ENCODE measurements at places on chromosomes 2 and 18. TPM values are rescaled to one million over a fixed set of nuclear protein-coding genes. Genes with fewer than 3 reads are reported as not detected.

DNA sequence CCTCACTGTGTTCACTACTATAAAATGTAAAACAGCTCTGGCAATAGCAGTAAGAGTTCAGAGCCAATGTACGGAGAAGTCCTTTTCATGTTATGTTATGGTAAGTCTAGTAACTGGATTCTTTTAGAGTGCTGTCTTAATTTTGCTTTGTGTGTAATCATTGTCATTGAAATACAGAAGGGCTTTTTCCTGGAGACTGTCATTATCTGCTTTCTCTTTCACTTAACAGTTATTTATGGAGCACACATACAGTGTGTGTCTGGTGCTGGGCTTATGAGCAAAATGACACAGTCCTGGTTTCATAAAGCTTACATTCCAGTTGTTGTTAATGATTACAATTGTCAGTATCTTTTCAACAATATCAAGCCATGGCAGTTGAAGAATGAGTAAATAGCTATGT, 95.5 kb downstream of the CCDC102B start:
- no peaks in the 10 kb centered on the region for H3K36me3 ChIP-seq
- H3K27me3 ChIP-seq, result no peaks in the 10 kb centered on the region
- no peak overlapping the region for H3K27ac ChIP-seq
- H3K4me1 ChIP-seq, result no peaks in the 10 kb centered on the region
- H3K4me3 ChIP-seq, result no peak overlapping the region
- DNase-seq, result no peak

DNA sequence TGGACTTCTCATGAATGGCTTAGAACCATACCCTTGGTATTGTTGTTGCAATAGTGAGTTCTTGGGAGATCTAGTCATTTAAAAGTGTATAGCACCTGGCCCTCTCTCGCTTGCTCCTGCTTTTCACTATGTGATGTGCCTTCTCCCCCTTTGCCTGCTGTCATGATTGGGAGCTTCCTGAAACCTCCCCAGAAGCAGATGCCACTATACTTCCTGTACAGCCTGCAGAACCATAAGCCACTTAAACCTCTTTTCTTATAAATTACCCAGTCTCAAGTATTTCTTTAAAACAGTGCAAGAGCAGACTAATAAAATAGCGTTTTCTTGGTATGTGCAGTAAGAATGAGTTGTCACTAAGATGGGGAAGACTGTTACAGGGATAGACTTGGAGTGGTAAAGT, 31.6 kb downstream of the BAZ2B start:
- H3K4me1 ChIP-seq, result no peaks in the 10 kb centered on the region
- DNase-seq, result no peak
- H3K27ac ChIP-seq, result no peak overlapping the region
- H3K27me3 ChIP-seq, result no peaks in the 10 kb centered on the region
- H3K36me3 ChIP-seq, result no peaks in the 10 kb centered on the region
- no peak overlapping the region for H3K4me3 ChIP-seq

The ING5 gene
- 56.9 TPM for total RNA-seq

GRCh38 chr18:76367168-76368125, 127.6 kb downstream of the ZNF516 start:
- no peaks in the 10 kb centered on the region for H3K27me3 ChIP-seq
- H3K4me3 ChIP-seq, result no peak overlapping the region
- no peaks in the 10 kb centered on the region for H3K36me3 ChIP-seq
- DNase-seq, result peak; percentile 13
- peaks cover 3% of the 10 kb centered on the region for H3K4me1 ChIP-seq
- no peak overlapping the region for H3K27ac ChIP-seq

GRCh38 chr18:59861963-59862819, 37.6 kb upstream of the PMAIP1 start:
- H3K27me3 ChIP-seq, result no peaks in the 10 kb centered on the region
- no peaks in the 10 kb centered on the region for H3K36me3 ChIP-seq
- no peak for DNase-seq

DNA sequence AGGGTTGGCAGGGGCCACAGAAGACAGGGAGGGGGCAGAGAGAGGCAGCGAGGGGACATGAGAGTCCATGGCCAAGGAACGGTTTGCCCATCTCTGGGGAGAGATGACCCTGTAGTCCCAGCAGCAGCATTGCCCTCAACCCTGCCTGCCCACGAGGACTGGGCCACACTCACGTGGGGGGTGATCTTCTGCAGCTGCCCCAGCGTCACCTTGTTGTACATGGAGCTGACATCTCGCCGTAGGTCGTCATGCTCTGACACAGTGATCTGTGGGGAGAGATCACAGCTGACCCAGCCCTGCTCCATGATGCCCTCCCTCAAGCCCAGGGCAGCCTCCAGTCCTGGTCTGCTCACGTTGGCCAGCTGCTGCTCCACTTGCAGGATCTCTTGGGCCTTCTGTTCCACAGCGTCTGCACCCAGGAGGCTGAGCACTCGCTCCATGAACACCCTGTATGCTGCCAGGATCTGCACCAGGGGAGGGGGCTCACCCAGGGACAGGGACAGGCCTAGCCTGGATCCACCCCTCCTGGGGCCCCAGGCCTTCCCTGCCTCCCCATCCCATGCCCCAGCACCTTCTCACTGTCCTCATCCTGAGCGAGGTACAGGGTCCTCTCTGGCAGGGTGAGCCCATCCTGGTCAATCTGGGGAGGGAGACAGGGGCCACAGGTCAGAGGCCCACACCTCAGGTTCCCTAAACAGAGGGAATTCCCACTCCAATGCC, 2.8 kb downstream of the ECEL1 start:
- no peak overlapping the region for H3K4me3 ChIP-seq
- no peaks in the 10 kb centered on the region for H3K27me3 ChIP-seq
- DNase-seq, result no peak

The GPR45 gene
- total RNA-seq, result not detected

GRCh38 chr18:70028734-70029133, 81.1 kb upstream of the CD226 start:
- no peaks in the 10 kb centered on the region for H3K27me3 ChIP-seq
- DNase-seq, result no peak
- H3K27ac ChIP-seq, result no peak overlapping the region
- H3K36me3 ChIP-seq, result no peaks in the 10 kb centered on the region

- no peaks in the 10 kb centered on the region for H3K4me1 ChIP-seq
- no peaks in the 10 kb centered on the region for H3K27me3 ChIP-seq
Measured at GRCh38 chr2:164898475-164898874, 56.9 kb downstream of the SLC38A11 start.

DNA sequence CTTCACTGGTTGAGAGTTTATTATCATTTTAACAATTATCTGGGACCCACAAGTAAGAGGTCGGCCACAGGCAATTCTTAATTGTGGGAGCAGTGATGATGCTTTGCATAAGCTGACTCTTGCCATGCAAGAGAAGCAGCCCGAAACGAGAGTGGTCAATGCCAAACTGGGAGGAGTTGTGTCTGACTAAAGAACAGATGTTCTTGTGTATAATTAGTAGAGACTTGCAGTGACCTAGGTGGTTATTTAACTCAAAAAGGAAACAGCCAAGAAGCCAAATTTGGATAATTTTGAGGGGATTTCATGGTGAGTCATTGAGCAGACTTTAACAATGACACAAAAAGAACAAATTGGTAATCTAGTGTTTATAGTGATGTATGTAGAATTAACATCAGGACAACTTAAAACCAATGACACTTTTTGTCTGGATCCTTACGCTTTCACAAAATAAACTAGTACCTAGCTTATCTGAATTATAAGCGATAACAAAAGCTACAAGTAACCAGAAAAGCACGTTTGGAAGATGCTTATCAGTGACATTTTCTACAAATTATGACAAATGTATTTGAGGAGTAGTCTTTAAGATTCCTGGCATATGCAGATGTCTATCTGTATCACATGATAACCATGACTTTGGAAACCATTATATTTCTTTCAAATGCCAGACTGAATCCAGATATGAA, 184.7 kb upstream of the DLGAP1 start:
- H3K36me3 ChIP-seq, result no peaks in the 10 kb centered on the region
- no peak overlapping the region for H3K27ac ChIP-seq
- DNase-seq, result no peak
- H3K27me3 ChIP-seq, result no peaks in the 10 kb centered on the region
- no peak overlapping the region for H3K4me3 ChIP-seq
- H3K4me1 ChIP-seq, result peaks cover 4% of the 10 kb centered on the region

DNA sequence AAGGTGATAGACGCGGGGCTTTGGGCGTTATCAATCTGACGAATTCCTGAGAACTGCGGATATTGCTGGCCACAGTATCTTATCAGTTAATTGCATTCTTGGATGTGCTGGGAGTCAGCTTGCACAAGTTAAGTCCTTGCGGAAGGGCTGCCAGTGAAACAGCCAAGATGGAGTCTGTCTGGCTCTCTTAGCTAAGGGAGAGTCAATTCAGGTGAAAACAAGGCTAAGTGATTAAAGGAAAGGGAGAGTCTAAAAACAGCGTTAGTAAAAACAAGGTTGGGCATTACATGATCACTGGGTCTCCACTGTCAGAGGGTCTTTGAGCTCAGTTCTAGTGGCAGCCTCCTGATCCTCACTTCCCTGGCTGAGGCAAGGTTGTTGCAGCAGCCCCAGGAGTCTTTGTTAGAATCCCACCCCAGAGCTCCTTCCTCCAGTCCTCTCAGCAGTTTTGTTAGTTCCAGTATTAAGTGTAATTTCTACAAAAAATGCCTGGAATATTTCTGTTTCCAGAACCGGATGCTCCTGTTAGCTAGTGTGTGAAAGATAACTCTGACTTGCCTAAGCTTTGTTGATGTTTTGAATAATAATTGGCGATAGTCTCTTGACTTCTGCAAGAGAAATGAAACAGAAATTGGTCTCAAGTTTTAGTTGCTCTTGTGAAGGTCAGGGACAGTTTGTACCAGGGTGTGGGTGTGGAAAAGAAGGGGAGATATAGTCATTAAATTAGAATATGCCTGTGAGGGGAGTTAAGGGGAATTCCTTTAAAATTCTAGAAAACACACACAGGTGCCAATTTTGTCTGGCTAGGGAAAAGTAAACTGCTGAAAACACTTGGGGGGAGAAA, 10.6 kb downstream of the CFLAR start:
- DNase-seq, result no peak
- no peaks in the 10 kb centered on the region for H3K27me3 ChIP-seq
- H3K4me1 ChIP-seq, result peaks cover 92% of the 10 kb centered on the region
- no peaks in the 10 kb centered on the region for H3K36me3 ChIP-seq
- H3K4me3 ChIP-seq, result no peak overlapping the region
- H3K27ac ChIP-seq, result peak overlapping the region; percentile 100

GRCh38 chr2:156907806-156908205, 349.7 kb upstream of the GALNT5 start:
- H3K27me3 ChIP-seq, result no peaks in the 10 kb centered on the region
- H3K4me3 ChIP-seq, result no peak overlapping the region
- H3K36me3 ChIP-seq, result no peaks in the 10 kb centered on the region
- H3K4me1 ChIP-seq, result no peaks in the 10 kb centered on the region
- no peak for DNase-seq

DNA sequence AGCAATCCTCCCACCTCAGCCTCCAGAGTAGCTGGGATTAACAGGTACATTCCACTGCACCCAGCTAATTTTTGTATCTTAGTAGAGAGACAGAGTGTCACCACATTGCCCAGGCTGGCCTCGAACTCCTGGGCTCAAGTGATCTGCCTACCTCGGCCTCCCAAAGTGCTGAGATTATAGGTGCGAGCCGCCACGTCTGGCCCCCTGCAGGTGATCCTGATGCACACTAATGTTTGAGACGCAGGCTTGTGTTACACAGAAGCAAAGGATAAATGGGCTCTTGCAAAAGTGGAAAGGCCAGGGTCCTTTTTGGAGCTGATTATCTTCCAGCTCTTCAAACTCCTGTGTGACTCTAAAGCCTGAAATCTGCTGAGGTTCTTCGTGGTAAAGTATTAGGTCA, 84.2 kb downstream of the TGFA start:
- H3K27ac ChIP-seq, result no peak overlapping the region
- H3K36me3 ChIP-seq, result no peaks in the 10 kb centered on the region
- no peaks in the 10 kb centered on the region for H3K27me3 ChIP-seq
- DNase-seq, result no peak
- H3K4me3 ChIP-seq, result no peak overlapping the region

The MAP2 gene
- total RNA-seq, result 20.9 TPM

The CD8B gene
- total RNA-seq, result not detected

GRCh38 chr2:16625201-16625729, 40.4 kb downstream of the CYRIA start:
- no peaks in the 10 kb centered on the region for H3K27me3 ChIP-seq
- H3K36me3 ChIP-seq, result no peaks in the 10 kb centered on the region
- DNase-seq, result peak; percentile 44
- no peak overlapping the region for H3K27ac ChIP-seq

GRCh38 chr2:41706286-41706685, 341.5 kb upstream of the PKDCC start:
- H3K4me3 ChIP-seq, result no peak overlapping the region
- H3K36me3 ChIP-seq, result no peaks in the 10 kb centered on the region
- no peaks in the 10 kb centered on the region for H3K4me1 ChIP-seq
- DNase-seq, result no peak
- H3K27me3 ChIP-seq, result no peaks in the 10 kb centered on the region
